Activated CD4-positive, alpha-beta T cell treated with anti-CD3 and anti-CD28 coated beads, Interleukin-2, Interleukin-4, amounts not matched to agents 100 ng/mL and 50 ng/mL, durations not matched to agents 16 hours and 8 hours (primary cell): ENCODE measurements at places on chromosomes 1 and 21.

DNA sequence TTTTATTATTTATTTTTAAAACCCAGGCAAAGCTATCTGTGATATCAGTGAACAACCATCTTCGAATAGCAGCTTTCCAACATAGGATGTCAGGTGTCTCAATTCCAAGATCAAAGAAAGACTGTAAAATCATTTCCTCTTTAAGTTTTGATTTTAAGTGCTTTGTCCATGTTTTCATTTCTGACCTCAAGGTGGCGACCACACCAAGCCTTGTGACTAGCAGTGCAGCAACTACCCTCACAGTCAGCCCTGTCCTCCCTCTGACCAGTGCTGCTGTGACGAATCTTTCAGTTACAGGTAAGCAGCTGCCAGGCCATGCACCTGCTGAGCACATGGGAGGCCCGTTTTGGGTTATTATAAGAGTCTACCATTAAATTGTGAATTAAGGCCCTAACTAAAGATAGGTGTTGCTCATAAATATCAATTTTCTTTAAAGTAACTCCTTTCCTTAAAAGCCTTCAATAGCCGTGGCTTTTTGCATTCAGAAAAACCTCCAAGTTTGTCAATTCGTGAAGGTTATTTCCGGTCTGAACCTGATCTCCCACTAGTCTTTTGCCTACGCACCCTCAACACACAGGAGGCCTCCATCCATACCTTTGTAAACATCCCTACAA lies 117.0 kb downstream of the CD247 start:
- DNase-seq, result peak; percentile 56

GRCh38 chr1:9784508-9785133 lies 39.1 kb downstream of the CLSTN1 start:
- peak; percentile 75 for DNase-seq

DNA sequence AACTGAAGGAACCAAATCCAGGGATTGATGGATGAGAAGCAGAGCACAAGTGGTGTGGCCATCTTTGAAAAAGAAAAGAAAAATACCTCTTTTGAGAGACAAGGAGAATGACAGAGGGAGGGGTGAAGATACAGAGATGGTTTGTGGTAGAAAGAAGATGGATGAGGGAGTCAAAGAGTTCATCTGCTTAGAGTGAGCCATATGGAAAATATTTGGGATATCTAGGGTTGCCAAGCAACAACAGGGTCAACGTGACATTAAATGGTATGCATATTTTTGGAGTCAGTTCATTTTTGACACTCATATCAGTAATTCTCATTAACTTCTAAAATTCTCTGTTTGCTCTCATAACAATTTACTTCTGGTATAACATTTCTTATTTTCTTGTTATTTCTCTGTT lies 50.7 kb downstream of the MACF1 start:
- DNase-seq, result no peak

DNA sequence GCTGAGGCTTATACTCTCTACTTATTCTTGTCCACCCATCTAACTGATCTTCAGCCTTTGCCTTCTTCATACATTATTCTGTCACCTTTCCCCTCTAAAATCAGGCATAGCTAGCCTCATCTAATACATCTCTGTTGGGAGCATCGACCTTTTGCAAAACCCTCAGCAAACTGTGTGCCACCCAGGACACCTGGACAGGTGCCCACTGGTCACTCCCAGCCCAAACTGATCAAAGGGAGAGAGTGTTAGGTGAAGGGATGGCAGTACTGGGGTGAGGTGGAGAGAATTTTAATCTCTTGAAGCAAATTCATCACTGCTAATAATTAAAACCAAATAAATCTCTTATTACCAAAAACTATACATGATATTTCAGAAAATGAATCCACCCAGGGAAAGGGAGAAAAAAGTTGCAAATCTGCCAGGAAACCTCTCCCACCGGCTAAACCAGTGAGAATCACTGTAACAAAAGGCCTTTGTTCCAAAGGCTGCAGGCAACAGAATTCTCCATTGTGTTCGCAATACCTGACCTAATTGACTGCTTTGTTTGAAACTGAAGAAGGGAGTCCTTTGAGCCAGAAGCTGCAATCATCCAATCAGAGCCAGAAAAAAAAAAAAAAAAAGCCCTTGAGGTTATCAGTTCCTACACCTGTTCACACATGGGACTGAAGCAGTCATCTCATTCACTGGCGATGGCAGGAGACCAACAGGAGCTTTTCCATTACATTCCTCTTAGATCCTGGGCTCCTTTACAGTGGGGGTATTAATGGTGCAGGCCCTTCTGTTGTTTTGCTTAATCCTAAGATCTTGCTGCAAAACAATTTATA lies 172.6 kb downstream of the APP start:
- no peak for DNase-seq

DNA sequence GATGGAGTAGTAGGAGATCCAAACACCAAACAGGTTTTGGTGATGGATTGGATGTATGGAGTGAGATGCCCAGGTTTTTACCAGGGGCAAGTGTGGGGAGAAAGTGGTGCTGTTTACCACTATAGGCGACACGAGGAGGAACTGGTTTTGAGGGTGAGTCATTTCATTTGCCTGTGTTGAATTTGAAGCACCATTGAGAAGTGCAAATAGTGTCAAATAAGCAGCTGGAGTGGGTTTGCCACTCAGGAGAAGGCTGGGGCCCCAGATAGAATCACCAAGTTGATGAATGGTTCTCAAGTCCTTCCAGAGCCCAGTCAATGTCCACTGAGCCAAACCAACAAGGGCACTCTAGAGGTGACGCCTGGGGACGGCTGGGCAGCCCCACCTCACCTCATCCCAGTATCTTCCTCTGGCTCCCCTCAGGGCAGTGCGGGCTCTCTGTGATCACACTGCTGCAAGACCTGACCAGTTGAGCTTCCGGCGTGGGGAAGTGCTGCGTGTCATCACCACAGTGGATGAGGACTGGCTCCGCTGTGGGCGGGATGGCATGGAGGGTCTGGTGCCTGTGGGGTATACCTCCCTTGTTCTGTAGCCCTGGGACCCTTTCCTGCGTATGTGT lies 9.4 kb downstream of the RUSC1 start:
- no peak for DNase-seq
